ENCODE measurements at places on chromosomes 1 and 21. TPM values are rescaled to one million over a fixed set of nuclear protein-coding genes. Genes with fewer than 3 reads are reported as not detected.

DNA sequence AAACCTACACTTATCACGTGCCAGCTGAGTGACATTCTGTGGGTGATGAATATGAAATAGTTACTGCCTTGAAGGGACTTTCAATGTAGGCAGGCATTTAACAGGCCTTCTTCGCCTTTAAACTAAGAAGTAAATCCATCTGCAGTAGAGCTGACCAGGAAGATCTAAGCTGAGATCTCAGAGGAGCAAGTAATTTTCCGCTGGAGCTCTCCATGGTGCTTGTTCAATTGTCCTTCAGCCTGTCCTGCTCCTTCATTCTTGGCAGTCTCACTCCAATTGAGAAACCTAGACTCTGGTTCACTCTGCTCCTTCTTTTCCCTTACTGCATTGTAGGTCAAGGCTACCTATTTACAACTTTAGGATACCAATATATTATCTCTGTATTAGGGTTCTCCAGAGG is 183.5 kb downstream of the HMCN1 start:
- no peak for DNase-seq

- no peak for DNase-seq
Observed at GRCh38 chr1:172376431-172376830, 44.1 kb upstream of the C1orf105 start.

GRCh38 chr1:110067479-110067892 is 3.0 kb downstream of the ALX3 start:
- no peak for DNase-seq

DNA sequence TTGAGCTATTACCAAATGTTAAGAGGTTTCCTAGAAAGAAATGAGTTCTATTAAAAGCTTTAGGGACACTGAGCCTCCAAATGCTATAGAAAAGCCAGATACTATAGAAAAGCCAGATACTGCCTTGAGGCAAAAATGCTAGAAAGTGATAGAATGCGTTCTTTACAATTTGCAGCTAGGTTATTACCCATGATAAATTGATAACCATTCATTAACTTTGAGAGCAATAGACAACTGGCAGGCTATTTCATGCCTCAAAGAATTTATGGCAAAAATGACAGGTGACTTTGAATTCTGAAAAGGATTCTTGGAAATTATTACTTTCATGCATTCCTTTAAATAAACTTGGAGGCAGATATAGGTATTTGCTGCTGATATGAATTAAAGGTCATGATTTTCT is 51.6 kb downstream of the SMYD3 start:
- no peak for DNase-seq

DNA sequence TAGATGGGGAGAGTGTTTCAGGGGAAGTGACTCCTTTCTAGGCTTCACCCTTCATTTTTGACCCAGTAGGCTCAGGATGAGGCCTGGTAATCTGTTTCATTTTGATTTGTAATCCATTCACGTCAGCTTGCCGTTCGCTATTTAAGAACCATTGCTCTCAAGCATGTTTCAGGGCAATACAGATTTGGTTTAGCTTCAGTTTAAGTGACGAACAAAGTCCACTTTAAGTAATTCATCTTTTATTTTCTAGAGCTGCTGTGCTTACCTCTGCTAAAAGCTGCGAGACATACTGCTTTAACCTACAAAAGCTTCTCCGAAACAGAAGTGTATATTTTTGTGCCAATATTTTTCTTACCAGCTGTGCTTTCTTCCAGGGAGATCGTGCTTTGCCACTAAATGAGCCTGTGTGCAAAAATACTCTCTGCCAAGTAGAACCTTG is 8.9 kb upstream of the FMO3 start:
- no peak for DNase-seq

GRCh38 chr1:90114521-90115141 is 119.7 kb downstream of the ZNF326 start:
- peak; percentile 51 for DNase-seq

DNA sequence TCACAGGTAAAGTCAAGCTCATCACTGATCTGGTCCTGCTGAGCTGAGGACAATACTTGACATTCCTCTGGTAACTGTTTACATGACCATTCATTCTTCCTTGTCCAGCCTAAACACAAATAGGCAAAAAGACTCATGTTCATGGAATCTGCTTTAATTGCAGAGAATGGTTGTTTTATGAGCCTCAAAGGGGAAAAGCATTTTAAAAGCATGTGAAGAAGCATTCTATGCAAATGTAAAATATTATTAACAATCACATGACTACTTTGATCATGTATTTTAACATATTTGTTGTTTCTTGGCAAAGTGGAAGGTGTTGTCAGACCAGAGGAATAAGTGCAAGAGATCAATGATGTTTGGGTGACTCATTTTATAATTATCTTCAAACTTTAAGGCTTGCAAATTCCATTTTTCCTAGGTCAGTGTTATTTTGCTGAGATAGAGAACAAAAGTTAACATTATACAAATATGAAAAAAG is 133.7 kb downstream of the RUNX1 start:
- DNase-seq, result no peak

GRCh38 chr1:89005286-89006151 is 13.1 kb upstream of the KYAT3 start:
- DNase-seq, result no peak

GRCh38 chr1:248818505-248819374 is 7.0 kb downstream of the SH3BP5L start:
- no peak for DNase-seq

GRCh38 chr1:54811739-54812655 is 10.9 kb upstream of the TTC22 start:
- no peak for DNase-seq

GRCh38 chr1:235643837-235644692 is 5.5 kb downstream of the GNG4 start:
- DNase-seq, result no peak

- DNase-seq, result no peak
Observed at GRCh38 chr1:8651236-8651890, 166.1 kb downstream of the RERE start.

DNA sequence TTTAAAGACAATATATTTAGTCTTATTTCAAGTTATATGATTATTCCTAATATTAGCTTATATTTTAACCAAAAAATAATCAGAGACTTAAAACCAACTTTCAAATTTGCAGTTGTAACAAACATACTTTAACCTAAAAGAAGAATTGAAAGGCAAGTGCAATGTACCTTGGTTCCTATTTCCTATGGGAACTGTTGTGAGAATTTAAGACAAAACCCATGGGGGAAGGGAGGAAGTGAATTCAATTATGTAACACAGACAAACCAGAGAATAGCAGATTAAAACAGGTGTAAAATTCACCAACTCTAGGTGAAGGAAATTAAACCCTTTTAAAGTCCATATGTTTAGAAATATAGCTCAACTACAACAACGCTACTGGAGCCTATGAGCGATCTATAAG is 22.6 kb upstream of the CR2 start:
- DNase-seq, result peak; percentile 81

GRCh38 chr1:55572878-55573734 is 357.9 kb upstream of the USP24 start:
- DNase-seq, result no peak

GRCh38 chr1:178127482-178128191 is 33.7 kb downstream of the RASAL2 start:
- no peak for DNase-seq

DNA sequence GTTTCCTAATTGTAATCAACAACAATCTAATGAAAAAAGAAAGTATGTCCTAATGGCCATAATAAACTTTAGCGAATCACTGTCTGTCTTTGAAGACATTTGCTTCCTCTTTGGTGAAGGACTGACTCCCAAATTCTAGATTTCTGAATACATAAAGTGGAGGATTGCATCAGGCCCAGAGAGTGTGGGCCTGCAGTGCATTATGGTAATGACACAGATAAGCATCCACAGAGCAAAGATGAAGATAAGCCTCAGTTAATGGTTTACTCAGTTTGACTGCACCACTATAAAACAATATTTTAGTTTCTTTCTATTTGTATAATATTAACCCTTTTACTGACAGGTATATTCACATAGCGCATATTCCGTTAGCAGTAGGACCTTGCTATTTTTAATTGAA is 365.5 kb downstream of the KCTD3 start:
- DNase-seq, result no peak

GRCh38 chr1:57109247-57109646 is 143.4 kb upstream of the C8B start:
- DNase-seq, result no peak

Gene NBPF6
- not detected for total RNA-seq

Gene HFM1
- 1.6 TPM for total RNA-seq

Gene FMOD
- total RNA-seq, result not detected

Gene ELF3
- 0.18 TPM for total RNA-seq
